ENCODE measurements at places on chromosomes 1 and 21.

DNA sequence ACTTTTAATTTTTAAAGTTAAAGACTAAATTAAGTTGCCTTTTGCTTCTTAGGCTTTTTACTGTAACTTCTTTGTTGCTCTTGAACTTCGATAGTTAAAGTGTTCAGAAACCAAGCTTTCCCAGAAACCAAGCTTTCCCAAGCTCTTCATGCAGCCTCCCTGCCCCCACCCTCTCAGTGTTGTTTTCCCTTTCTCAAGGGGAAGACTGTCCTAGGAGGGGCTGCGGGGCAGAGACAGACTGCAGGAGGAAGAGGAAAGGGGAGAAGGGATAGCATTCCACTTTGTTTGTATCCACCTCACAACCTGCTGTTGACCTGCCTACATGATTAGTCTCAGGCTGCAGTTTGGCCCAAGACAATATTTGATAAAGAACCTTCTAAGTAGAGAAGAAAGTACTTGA lies 39.0 kb upstream of the DIPK1A start:
- DNase-seq: no peak

DNA sequence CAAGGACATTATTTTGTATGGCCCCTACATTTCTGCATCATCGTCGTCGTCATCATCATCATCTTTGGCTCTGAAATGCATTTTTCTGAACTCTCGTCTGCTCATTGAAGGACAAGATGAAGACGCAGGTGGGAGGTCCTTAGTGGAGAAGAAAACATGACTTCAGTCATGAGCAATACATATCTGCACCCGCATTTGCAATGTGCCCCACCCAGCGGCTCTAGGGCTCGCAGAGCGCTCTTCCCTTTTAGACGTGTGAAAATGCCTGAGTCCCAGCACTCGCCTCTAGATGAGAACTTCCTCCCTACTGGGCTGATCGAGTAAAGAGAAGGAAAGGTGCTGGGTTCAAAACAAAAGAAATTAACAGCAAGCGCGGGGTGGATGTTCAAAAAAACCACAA lies 10.1 kb downstream of the C1orf174 start:
- DNase-seq: no peak

DNA sequence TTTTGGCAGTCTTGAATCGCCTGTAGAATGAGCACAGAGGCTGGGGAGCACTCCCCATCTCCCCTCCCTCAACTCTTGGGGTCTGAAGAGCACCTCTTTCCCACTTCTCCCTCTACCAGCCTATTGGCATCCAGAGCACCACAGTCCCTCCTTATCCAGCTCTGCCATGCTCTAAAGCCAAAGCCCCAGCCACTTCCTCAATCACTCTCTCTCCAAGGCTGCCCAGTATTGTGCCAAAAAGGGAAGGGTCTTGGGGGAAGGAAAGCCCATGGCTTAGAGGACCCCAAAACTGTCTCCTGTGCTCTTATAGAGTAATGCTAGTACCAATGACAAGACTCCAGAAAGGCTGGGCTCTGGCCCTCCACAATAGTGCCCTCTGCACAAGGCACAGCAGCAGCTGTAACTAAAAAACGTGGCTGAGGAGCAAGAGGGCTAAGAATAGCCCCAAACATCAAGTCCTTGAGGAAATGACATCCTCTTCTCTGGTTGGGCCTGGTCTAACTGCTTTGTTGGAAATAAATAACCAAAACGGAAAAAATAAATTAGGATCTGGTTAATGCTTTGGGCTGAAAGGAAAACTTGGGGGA lies 28.4 kb downstream of the SLC27A3 start:
- DNase-seq: no peak

DNA sequence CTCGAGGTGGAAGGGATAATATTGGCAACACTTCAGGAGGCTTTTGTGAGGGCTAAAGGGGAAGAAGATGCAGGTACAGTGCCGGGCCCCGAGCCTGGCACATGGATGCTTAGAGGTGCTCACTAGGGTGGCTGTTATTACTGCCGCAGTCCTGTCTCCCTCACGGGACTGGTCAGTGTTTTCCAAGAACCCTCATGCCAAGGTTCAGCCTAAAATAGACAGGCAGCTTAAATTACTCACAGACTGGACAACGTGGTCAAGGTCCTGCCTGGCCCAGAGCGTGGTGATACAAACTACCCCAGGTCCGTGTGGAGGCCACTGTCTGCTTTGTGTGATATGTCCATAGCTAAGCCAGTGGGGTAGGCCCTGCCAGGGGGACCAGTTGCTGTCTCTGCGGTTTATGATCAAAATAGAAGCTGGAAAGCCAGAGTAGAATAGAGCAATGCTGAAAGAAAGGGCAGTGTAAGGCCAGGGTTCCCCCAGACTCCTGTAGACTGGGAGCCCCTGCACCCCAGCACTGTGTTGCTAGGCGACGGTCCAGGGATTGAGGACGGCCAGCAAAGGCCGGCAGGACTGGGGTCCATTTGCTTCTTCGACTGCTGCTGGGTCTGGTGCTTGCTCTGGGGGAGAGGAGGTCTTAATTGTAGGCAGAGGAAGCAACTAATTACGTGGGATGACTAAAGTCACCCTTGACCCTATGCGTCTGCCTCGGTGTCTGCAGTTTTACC lies 36.1 kb downstream of the ELAPOR1 start:
- DNase-seq: no peak

- DNase-seq: peak; percentile 11
Observed at GRCh38 chr1:207314816-207315215, 6.7 kb upstream of the CD55 start.

DNA sequence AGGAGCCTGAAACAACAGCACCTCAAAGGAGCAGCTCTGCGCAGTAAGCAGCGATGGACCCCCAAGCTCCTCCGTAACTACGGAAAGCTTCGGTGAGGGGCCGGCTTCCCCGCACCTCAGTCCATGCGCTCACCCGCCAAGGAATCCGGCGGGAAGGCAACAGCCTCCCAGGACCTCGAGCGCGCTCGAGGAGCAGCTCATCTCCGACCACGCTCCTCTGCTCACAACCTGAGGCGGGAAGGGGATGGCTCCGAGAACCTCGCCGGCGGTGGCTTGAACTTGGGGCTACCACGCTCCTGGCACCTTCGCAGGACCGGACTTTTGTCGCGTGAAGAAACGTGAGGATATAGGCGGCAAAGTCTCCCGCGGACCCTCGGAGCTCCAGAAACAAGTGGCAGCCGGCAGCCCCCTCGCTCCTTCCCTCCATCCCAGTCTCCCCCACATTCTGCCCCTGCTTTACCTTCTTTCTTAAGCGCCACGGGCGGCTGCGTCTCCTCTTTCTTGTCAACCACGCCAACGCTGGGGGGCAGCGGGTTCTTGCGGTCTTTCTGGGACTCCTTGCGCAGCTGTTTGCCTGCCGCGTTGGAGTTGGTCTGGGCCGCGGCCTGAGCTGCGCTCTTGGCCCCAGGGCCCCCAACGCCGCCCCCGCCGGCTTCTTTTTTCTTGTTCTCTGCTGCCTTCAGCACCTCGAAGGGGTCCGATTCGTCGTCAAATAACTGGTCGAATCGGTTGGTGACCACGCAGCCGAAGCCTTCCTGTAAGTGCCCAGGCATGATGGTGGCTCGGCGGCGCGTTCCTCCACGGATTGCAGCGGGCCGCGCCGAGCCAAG lies 459 bp downstream of the SERBP1 start:
- DNase-seq: no peak

DNA sequence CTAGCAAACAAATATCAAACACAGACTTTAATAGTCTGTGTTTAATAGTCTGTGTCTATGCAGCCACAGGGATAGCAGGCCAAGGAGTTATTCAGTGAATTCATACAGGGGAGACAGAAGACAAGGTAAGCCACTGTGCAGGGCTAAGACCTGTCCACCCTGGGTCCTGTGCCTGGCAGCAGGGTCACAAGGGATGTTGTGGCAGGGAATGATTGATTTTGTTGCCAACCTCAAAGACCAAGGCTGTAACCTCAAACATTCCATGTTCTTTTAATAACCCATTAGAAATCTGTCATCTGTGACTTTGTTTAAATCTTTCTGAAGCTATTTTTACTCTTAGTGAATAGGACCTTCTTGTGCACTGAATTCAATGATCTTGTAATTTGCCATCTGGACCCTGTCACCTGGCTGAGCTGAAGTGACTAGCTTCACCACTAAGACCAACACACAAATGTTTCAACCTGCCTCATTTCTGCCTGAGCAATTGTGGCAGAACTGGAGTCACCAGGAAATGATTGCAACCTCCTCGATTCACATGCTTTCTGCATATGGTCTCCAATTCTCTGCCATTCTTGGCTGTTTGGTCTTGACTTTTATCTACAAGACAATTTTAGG lies 154.2 kb downstream of the ASTN1 start:
- no peak for DNase-seq

GRCh38 chr1:30171537-30172298 lies 551.7 kb downstream of the MATN1 start:
- no peak for DNase-seq

DNA sequence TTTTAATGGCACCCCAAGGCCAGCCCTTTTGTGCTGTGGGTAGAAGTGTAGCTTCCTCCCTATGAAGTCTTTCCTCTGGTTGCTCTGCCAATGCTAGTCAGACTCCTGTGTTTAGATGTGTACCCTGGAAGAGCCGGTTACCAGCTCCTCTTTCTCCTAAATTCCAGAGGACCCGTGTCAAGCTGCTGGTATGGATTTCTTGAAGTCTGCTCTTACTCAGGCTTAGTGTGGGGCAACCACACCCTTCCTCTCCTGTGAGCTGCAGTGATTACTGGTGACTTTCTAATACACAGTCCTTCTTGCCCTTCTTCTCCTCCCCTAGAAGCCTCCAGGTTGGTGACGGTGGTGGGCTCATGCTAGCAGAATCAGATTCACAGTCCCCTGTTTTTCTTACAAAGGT lies 74.1 kb upstream of the AKT3 start:
- DNase-seq: peak; percentile 84

DNA sequence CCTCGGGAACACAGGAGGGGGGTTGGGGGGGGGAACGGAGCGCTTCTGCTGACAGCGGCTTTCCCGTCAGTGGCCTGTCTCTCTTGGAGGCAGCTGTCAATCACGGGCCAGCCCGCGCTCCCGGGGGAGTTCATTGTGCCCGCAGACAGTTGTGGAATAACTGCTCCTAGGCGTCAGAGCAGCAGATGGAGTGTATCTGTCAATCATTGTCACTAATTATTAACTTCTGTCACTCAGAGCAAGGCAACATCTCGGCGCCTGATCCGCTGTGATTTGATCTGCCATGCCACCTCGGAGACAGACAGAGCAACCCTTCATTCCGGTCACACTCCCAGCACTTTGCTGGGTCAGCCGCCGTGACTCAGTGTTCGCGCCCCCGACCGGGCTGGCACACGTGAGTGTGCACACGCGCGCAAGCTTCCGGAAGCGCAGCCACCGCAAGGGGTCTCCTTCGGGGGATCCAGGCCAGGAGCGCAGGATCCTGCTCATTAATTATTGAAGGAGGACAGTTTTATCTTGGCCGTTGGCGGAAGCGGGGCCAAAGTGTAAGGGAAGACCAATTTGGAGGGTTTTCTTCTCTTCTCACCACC lies 75.8 kb downstream of the RRAGC start:
- no peak for DNase-seq

GRCh38 chr21:35343046-35343819 lies 294.1 kb upstream of the RUNX1 start:
- DNase-seq: no peak

- DNase-seq: no peak
Observed at GRCh38 chr1:234645964-234646363, 36.0 kb upstream of the IRF2BP2 start.

- DNase-seq: peak; percentile 88
Observed at GRCh38 chr1:67850611-67851075, 17.4 kb upstream of the GNG12 start.

GRCh38 chr1:221824025-221824424 lies 82.1 kb upstream of the DUSP10 start:
- DNase-seq: peak; percentile 61

GRCh38 chr1:32592943-32593342 lies 53.7 kb downstream of the ZBTB8A start:
- DNase-seq: peak; percentile 68

DNA sequence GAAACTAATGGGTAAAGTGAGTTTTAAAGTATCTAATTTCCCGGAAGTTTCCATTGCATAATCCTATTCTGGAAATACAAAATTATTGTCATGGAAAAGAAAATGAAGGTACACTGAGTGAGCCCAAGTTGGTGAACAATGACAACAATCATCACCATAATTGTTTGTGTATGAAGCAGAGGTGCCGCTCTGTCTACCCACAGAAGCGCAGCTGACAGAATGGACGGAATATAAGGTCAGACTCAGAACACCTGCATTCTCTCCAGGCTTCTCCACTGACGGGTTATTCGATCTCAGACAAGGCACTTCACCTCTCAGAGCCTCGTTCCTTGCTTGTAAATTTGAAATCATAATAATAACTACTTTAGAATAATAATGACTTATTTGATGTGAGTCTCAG lies 99.1 kb upstream of the NGF start:
- no peak for DNase-seq

GRCh38 chr1:48462716-48463302 lies 9.2 kb downstream of the SPATA6 start:
- DNase-seq: no peak

DNA sequence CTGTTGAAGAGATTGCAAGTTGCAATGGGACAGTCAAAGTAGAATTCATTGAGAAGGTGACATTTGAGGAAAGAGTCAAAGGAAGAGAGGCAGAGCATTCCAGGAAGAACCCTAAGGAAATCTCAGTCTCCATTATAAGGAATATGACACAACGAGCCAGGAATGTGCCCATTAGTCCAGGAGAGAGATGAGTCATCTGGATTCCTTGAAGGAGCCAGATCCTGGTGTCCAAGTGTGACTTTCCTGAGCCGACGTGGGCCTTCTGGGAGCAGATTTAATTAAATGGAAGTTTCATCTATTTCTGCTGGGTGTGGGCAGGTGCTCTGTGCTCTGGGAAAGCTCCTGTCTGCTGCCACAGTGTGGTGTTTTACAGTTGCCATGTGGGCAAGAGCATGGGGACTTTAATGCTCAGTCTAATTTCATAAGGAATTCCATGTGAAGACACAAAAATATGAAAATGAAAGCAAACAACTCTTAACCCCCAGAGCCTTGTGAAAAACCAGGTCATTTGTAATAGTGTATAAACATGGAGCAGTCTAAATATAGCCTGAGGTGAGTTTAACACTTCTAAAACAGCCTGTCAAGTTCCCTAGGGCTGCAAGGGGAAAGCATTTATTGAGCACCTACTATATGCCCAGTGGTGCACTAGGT lies 111.4 kb upstream of the ARTN start:
- DNase-seq: peak; percentile 96

DNA sequence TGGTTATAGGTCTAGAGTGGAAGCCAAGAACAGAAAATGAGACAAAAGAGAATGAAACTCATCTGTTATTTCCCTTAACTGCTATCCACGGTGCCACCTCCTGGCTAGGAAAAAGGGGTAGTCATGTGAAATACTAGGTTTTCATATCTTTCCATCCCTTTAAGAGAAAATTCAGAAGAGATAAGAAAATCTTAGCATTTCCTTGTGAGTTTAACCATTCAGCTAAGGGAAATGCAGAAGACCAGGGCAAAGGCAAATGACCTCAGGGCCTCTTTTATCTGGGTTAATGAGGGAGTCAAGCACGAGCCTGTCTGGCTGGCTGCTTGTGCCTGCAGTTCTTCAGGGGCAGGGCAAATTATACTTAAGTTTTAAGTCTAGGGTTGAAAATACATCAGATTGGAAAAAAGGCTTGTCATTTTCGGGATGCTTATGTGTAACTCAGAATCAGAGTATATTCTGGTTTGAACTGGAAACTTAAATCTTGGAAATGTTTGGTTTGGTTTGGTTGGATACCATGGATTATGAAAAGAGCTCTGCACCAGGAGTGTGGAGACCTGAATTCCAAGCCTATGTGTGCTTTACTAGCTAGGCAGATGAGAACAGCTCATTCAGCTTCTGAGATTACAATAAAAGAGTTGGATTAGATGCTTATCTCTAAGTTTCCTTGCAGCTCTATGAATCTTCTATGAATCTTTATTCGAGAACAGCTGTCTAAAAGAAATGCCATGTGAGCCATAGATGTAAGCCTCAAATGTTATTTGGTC lies 19.9 kb downstream of the NIBAN1 start:
- DNase-seq: no peak

GRCh38 chr1:93180723-93181613 lies at the start of gene CCDC18:
Gene CCDC18 (plus strand): TSS chr1:93180724. CDS start chr1:93183362, 2,638 bp downstream.
- DNase-seq: peak; percentile 45
